Left lung (tissue), 14 donors: ENCODE measurements at places on chromosomes 12 and 14. TPM values are rescaled to one million over a fixed set of nuclear protein-coding genes. Genes with fewer than 3 reads are reported as not detected.

The GPATCH2L gene
- total RNA-seq: 50.5 TPM

GRCh38 chr12:2893007-2893406 is 2.3 kb downstream of the TULP3 start:
- DNase-seq: no peak

GRCh38 chr14:22221508-22221907 is 367.5 kb downstream of the DAD1 start:
- no peak for DNase-seq

The KLRK1 gene
- 4.9 TPM for total RNA-seq

The PSMD9 gene
- total RNA-seq: 39.3 TPM

- no peak for DNase-seq
Observed at GRCh38 chr12:69161829-69162228, 77.5 kb upstream of the CPSF6 start.

The CDKN1B gene
- total RNA-seq: 43.1 TPM
